ENCODE measurements at places on chromosomes 12 and 14. TPM values are rescaled to one million over a fixed set of nuclear protein-coding genes. Genes with fewer than 3 reads are reported as not detected.

- DNase-seq, result peak; percentile 3
These were observed 31.1 kb upstream of the DHRS7 start for GRCh38 chr14:60196291-60196690.

GRCh38 chr14:61695695-61696527, 598 bp downstream of the HIF1A start:
- DNase-seq, result peak; percentile 66

The KRT75 gene
- not detected for total RNA-seq

- no peak for DNase-seq
These were observed 651.3 kb upstream of the MIS18BP1 start for GRCh38 chr14:45904314-45904713.

GRCh38 chr12:14452865-14453264, 87.4 kb downstream of the ATF7IP start:
- DNase-seq, result no peak

- no peak for DNase-seq
These were observed 44.6 kb downstream of the DLK1 start for GRCh38 chr14:100771121-100771800.

GRCh38 chr12:58850826-58851225, 69.5 kb downstream of the LRIG3 start:
- no peak for DNase-seq
